ENCODE measurements at places on chromosomes 1 and 21.

- peak; percentile 31 for DNase-seq
These were observed 1023.2 kb downstream of the KCNT2 start for GRCh38 chr1:195584870-195585624.

GRCh38 chr1:185561629-185562028 is 172.6 kb upstream of the HMCN1 start:
- DNase-seq = no peak

GRCh38 chr1:14826172-14826636 is 227.7 kb downstream of the KAZN start:
- no peak for DNase-seq

DNA sequence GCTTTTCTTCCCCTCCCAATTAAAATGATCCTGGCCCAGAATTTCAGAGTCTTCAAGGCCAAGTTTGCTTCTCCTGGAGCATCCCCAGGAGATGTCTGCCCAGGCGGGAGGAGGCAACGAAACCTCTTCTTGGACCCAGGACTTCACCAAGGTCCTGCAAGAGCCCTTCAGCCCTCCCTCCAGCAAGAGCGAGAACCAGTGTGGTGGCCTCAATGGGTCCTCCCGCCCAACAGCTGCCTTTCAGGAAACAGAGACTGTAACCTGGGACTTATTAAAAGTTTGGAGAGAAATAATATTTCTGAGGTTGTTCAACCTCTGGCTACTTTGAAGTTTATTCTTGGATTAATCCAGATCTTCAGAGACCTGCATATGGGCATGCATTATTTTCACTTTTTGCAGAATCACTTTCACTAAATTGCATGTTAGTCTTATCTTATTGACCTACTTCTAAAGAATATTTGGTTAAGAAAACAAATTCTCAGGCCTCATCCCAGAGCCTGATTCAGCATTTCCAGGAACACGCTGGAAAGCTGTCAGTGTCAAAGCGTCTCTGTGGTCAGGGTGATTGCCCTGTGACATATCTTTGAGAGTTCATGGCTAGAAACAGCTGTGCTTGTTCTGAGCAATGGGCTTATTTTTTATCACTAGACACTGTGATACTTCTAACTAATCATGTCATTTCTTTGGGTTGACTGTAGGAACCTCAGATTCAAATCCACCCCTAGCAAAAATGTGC is 66.0 kb upstream of the CLDN14 start:
- no peak for DNase-seq

DNA sequence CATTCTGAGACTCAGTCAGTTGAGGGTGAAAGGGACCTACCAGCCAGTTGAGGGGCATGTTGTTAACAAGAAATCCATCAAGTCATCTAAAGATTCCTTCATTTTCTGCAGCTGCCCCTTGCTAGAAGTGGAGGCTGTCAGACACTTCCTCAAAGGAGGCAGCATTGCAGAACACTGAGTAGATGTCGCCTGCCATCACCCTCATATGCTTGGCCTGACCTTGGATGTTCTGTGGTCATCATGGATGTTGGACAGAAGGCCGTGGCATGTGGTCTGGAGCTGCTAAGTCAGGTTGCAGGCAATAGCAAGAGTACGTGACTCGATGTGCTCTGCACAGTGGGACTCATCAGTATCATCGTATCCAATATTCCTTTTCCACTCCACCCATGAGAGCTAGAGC is 70.6 kb downstream of the GATAD2B start:
- DNase-seq = no peak

GRCh38 chr1:116031302-116031835 is 55.1 kb downstream of the SLC22A15 start:
- DNase-seq = no peak

DNA sequence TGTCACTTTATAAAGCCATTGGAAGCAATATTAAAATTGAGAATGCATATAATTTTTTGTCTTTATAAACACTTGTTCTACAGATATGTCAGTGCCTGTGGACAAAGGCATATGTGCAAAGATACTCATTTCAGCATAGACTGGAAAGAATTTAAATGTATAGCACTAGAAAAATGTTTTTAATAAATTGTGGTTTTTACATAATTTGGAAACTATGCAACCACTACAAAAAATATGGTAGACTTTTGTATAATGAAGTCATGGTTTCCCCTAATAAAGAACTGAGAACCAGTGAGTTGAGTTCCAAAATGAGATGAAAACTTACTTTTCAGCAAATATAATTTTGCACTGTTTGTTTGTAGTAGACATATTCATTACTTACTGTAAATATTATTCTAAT is 48.5 kb downstream of the BRINP3 start:
- DNase-seq = no peak

GRCh38 chr1:155741908-155742307 is 53.0 kb downstream of the DAP3 start:
- DNase-seq = no peak

- DNase-seq = no peak
These were observed 153.3 kb upstream of the RUNX1 start for GRCh38 chr21:35202431-35202830.

DNA sequence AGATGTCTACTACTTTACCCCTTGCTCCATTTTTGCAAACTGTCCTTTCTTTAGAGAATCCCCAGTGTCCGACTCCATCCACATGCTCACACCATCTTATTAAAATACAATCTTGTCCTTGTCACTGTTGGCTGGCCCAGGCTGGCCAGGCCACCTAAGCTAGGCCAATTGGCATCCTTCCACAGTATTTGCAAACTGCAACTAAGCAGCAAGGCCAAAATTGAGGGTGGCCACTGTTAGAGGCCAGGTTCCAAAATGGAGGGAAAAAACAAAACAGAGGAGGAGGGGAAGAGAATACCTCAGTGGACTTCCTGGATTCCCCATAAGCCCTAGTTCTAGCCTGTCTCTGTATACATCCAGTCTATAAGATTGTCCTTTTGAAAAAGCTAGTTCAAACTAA is 4.3 kb downstream of the FAM89A start:
- DNase-seq = no peak

- no peak for DNase-seq
These were observed 13.5 kb downstream of the TIE1 start for GRCh38 chr1:43314233-43314632.

DNA sequence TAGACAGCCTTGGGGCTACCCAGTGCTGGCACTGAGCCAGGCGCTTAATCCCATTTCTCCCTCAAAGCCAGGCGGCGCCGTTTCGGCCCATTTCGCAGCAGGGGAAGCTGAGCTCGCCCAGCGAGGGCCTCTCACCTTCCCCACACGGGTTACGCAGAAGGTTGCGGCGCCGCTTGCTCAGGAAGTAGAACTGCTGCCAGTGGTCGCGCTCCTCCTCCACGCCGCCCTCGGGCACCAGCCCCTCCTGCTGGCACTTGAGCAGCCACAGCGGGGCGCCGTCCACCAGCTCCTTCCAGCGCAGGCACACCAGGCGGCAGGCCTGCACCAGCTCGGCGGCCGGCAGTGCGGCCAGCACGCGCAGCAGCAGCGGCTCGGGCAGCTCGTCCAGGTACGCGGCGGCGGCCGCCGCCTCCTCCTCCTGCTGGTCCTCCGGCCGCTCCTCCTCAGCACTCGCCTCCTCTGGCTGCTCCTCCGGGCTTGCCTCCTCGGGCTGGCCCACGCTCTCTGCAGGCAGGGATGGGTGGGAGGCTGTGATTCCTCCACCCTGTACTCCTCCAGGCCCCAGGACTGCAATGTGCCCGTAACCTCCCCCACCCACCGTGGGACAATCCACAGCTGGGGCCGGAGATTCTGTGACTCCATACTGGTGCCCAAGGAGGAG is 3.8 kb downstream of the FBXO2 start:
- peak; percentile 38 for DNase-seq

DNA sequence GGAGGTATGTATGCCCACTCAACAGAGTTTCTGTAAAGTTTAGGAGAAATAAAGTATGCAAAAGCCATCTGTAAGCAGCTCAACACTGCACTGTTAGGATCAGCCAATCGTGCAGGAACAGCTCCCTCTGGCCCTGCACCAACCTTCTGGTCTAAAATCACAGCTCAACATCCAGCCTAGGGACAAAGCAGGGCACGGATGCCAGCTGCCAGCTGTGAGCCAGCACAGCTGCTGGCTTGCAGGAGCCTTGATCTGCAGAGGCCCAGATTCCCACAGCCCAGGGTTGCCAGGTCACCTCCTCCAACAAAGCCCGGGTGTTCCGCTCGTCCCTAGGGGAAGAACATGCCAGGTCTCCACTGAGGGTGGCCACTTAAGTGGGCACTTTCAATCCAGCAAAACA is 8.6 kb downstream of the ACOT7 start:
- DNase-seq = no peak

GRCh38 chr1:222557148-222557547 is 9.2 kb upstream of the HHIPL2 start:
- no peak for DNase-seq

- DNase-seq = no peak
These were observed 865.1 kb upstream of the ADAMTS5 start for GRCh38 chr21:27831816-27832569.

GRCh38 chr1:115679141-115679611 is 37.4 kb downstream of the VANGL1 start:
- DNase-seq = no peak

GRCh38 chr1:58312971-58313563 is 233.5 kb downstream of the OMA1 start:
- no peak for DNase-seq

GRCh38 chr1:155052439-155053395 is 1.6 kb downstream of the ADAM15 start:
- DNase-seq = no peak

DNA sequence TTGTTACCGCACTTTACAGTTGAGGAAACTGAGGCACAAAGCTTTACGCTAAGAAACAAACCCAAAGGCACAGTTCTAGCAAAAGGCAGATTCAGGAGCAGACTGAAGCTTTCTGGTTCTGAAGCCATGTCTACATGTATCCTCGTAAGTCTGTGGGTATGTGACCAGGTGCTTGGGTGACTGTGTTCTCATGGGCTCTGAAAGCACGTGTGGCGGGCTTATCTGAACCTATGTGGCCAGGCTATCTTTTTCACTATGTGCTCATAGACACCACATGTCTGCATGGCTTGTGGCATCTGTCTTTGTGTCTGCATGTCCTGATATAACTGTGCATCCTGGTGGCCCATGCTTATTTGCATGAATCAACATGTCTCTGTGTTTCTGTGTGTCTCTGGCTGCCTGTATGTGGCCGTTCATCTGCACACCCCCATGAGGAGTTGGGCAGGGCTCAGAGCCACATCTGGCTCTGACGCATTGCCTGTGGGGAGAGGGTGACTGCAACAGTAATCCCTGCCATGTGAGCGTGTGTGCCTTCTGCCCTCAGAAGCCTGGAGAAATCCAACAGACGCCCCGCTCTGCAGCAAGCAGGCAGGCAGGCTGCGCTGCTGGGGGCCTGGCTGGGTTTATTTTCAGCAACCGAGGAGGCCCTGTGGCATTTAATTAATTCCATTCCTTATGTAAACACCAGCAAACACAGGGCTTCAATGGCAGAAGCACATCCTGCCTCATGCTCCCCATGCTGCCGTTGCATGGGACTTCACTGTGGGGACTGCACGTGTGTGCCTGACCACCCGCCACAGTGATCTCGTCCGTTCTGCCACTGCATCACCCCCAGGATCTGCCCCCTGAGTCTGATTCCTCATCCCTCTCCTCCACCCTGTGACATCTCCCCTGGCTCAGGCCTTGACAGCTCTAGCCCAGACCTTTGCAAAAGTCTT is 115.4 kb downstream of the TRABD2B start:
- no peak for DNase-seq

GRCh38 chr1:219090607-219091006 is 83.1 kb upstream of the LYPLAL1 start:
- DNase-seq = no peak

GRCh38 chr1:160584784-160585183 is 5.5 kb upstream of the CD84 start:
- DNase-seq = no peak

GRCh38 chr1:165387505-165387904 is 31.0 kb upstream of the LMX1A start:
- no peak for DNase-seq

GRCh38 chr1:228958741-228959140 is 223.5 kb downstream of the RHOU start:
- no peak for DNase-seq

DNA sequence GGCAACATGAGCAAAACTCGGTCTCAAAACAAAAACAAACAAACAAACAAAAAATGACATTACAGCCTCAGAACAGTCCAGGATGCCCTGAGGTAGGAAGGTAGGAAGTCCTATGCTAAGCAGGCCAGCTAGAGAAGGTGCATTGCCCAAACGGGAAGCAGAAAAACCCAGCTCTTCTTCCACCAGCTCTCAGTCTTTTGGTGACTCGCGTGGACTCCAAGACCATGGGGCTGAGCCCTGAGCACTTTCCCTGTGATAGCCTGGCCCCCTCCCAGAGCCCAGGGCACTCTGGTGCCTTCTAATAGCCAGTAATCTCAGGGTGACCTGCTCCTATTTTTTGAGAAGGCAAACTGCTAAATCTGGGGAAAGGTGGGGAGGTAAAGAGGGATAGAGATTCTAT is 16.1 kb downstream of the PHLDA3 start:
- no peak for DNase-seq

DNA sequence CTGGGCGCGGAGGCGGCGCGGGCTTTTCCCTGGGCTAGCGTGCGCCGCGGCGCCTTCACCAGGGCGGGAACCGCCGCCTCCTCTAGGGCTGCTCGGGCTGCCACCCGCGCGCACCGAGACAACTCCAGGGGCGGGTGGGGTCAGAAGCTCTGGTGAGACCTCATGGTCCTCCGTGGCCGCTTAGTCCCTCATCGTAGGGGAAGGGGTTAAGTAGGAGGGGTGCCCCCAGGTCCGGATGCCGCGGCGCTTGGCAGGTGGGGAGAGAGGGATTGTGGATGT is 559 bp downstream of the SERTAD4 start:
- DNase-seq = no peak

DNA sequence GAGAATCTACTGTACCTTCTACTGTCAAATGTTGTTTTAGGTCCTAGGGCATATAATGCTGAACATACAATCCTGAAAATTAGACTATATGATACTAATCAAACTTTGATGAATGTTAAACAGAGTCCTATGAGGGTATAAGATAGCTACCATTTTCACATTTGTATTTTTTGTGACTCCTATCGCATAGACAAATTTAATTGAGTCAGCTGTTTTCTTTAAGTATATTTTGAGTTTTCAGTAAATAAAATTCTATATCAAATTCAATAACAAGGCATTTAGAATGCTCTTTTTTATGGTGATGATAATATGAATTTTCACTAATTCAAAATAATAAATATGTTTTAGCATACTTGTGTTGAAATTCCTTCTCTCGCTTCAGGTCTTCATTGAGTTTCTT is 10.0 kb downstream of the LRRC39 start:
- DNase-seq = no peak

DNA sequence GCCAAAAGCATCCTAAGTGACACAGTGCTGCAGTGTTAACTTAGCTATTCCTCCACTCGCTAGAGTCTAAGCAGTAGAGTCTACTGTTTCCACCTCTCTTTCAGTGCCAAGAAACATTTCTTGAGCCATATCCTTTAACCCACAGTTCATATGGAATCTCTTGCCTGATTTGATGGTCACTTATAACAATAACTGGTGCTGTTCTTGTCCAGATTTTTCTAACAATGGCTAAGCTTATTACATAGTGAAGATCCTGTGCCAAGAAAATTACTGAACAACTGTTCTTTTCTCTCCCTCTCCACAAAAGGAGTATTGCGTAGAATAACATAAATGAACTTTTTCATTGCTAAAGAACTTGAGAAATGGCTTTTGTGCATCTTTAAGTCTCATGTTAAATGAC is 121.3 kb downstream of the CDC7 start:
- no peak for DNase-seq

Measured in HCT116 (cell line).